ENCODE measurements at places on chromosomes 2 and 18.

DNA sequence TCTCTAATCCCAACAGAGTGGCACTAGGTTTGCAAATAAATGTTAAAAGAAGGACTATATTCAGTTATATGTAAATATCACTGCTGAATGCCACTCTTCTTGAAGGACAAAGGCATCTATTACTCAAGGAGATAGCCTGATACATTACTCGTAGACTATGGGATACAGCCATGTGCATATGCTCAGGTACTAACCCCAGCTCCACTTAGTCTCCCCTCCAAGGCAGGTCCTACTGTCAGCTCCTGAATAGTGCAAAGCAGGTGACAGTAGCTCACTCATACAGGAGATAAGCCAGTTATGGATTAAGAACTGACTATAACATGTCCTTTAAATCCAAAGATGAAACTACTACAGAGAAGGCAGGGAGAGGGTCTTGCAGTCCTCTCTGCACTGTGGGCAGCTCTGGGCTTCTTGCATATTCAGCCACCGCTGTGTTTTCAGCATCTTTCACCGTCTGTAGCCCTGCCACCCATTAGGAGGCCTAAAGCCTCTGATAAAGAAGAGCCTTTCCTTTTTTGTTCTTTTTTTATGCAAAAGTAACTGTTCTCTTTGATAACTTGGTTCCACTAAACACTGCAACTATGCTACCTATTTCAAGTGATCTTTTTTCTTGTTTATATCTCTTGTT is 135.1 kb upstream of the EPB41L3 start:
- no peak for DNase-seq

DNA sequence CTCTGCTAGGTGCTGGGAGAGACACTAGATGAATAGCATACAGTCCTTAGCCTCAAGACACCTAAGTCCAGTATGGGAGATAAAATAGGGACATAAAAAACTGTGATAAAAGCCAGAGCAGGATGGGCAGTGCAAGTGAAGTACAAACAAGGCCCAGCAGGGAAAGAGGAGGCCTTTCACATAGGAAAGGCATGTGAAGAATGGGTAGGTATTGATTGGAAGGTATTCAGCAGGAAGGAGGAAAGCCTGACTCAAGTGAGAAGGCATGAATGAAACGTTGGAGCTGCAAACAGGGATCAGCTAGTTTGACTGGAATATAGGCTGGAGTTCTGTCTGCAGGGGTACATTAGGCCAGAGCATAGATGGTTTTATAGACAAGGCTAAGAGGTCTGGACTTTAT is 11.0 kb upstream of the CXCR4 start:
- DNase-seq = no peak

- DNase-seq = no peak
Observed at GRCh38 chr2:85395912-85396475, 14.2 kb downstream of the CAPG start.

DNA sequence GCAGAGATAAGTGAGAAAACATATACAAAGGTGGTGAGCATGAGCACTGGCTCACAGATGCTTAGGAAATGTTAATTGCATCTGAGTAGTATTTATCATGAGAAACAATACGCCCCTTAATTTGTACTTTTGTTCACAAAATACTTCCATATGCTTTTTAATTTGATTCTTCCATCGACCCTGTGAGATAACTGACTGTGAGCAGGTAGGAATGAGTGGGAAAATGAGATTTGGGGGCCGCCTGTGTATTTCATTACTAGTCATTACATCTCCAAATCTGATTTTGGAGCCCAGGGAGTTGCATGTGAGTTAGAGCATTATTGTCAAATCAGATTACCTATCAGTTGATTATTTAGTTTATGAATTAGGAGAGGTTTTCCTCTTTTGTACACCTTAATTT is 36.7 kb upstream of the NPC1 start:
- no peak for DNase-seq

DNA sequence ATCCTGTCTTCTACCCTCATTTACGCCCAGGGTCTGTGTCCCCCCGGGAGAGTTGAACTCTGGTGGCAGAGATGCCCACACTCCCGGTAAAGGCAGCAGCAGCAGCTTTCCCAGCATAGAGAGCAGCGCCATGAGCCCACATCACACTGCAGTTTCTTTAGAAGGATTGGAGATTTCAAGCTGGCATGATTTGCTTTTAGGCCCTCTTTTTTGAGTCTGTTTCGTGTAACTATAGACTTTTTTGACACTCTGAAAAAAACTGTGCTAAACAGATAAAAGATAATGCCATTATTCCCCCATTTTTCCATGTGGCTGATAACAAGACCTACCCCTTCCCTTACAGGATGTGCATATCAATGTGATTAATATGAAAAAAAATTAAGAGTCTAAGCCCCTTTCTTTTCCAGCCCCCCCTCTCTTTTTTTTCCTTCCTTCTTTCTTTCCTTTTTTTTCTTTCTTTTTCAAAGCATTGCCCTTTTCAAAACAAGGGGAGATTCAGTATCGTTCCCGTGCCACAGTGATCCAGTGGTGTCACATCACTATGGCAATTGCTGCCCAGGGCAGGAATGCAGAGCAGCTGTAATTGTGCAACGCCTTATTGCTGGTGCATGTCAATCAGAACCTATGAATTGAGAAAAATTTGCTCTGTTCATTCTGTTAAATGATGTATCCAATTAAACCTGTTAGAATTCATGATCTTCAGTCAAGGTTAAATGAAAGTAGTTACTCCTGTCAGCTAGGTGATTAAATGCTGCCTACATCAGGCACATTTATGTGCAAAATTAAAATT is 104.5 kb downstream of the CDCA7 start:
- DNase-seq = peak; percentile 15

- DNase-seq = no peak
Observed at GRCh38 chr2:6043238-6043637, 351.1 kb downstream of the SOX11 start.

DNA sequence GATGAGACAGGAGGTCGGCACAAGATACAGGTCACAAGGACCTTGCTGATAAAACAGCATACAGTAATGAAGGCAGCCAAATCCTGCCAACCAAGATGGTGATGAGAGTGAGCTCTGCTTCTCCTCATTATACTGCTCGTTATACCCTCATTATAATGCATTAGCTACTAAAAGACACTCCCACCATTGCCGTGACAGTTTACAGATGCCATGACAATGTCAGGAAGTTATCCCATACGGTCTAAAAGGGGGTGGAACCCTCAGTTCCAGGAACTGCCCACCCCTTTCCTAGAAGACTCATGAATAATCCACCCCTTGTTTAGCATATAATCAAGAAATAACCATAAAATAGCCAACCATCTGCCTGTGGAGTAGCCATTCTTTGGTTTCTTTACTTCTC is 224.2 kb downstream of the RBM43 start:
- DNase-seq = peak; percentile 33

DNA sequence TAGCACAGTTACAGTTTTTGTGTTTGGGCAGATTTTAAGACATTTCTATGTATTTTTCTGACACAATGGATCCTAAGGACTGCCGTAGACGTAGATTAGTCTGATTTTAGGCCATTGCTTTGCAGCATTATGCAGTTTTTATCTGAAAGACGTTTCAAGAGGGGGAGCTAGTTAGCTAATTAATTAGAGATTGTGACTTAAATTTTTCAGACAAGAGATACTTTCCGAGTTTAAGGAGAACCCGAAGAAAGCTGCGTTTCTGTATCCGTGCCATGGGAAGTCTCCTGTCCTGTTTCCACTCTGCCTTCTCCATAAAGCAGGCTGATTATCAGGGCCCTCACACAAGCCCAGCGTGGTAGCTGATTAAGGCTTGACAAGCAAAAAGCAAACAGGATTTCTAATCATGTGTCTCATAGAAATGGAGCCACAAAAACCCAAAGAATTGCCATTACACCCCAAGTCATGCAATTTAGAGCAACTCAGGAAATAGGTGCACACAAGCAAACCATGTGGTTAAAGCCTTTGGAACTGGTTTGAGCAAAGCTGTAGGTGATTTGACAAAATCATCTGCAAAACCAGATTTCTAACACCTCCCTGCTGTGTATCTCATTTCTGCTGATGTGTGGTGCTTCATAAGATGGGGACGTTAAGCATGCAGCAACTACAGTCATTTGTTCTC is 808.1 kb downstream of the RNF144A start:
- DNase-seq = no peak

DNA sequence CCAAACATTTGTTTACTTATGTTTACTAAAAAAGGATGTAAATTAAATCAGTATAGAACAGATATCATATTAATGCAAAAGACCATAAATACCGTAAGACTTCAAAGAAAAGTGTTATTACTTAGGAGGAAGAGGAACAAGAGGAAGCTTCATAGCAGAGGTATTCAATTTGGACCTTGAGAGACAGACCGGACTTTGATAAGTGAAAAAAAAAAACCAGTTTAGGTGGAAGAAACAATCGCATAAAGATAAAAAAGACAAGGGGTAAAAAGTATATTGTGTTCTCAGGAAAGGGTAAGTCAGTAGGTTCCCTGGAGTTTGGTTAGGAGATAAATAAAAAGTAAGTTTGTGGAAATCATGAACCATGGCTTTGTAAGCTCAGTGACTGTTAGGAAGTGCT is 17.6 kb downstream of the PELI1 start:
- no peak for DNase-seq

Measured in kidney (tissue), 22 donors.